ENCODE measurements at places on chromosomes 7 and 10.
A peak's percentile ranks its signal among the peaks of the same experiment; 100 is the strongest.

DNA sequence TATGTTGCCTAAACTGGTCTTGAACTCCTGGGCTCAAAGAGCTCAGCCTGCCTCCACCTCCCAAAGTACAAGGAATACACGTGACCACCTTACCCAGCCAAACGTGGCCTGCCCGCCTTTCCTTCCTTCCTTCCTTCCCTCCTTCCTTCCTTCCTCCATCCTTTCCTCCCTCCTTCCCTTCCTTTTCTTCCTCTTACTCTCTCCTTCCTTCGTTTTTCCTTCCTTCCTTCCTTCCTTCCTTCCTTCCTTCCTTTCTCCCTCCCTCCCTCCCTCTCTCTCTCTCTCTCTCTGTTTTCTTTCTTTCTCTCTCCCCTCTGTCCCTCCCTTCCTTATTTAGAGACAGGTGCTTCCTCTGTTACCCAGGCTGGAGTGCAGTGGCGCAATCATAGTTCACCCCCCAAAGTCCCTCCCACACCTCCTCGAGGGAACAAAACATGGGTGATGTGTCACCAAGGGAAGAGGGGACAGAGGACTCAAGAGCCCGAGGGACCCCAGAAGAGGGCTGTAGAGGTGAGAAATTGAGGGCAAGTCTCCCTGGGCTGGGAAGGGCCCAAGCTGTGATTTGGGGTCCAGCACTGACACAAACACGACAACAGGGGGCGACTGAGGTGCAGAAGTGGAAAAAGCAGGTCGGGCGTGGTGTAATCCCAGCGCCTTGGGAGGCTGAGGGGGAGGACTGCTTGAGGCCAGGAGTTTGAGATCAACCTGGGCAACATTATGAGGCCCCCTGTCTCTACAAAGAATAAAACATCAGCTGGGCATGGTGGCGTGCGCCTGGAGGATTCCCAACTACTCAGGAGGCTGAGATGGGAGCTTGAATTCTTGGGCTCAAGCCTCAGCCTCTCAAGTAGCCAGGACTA, 28.1 kb downstream of the EPHB4 start:
- peak; percentile 14 for DNase-seq

GRCh38 chr7:18721429-18721828, 225.9 kb downstream of the HDAC9 start:
- DNase-seq: no peak

- DNase-seq: no peak
These were observed 423.0 kb downstream of the NEBL start for GRCh38 chr10:20474064-20474463.

DNA sequence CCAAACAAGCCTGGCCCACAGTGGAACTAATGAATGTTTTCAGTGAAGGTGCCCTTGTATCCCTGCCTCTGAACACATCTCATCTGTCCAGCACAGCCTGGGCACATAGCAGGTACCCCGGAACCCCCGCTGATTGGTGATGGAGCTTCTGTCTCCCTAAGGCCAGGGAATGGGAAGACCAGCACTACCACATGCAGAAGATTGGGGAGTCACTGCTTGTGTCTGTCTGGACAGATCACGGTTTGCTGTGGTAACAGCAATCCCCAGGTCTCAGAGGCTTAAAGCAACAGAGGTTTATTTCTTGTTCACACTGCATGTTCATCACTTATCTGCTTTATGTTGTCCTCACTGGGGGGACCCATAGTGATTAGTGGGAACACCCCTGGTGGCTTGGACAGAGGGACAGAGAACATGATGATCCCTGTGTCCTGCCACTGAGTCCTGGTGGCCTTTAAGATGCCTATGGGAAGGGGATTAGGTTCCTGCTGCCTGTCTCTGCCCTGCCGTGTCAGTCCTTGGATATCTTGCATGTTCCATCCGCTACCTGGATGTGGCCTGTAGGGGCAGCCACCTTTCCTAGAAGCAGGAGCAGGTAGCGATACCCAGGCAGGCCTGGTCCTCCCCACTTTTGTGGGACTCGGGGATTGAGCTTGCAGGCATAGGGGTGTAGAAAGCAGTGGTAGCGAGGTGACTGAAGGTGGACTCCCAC, 3.6 kb downstream of the TSPAN14 start:
- DNase-seq: no peak

DNA sequence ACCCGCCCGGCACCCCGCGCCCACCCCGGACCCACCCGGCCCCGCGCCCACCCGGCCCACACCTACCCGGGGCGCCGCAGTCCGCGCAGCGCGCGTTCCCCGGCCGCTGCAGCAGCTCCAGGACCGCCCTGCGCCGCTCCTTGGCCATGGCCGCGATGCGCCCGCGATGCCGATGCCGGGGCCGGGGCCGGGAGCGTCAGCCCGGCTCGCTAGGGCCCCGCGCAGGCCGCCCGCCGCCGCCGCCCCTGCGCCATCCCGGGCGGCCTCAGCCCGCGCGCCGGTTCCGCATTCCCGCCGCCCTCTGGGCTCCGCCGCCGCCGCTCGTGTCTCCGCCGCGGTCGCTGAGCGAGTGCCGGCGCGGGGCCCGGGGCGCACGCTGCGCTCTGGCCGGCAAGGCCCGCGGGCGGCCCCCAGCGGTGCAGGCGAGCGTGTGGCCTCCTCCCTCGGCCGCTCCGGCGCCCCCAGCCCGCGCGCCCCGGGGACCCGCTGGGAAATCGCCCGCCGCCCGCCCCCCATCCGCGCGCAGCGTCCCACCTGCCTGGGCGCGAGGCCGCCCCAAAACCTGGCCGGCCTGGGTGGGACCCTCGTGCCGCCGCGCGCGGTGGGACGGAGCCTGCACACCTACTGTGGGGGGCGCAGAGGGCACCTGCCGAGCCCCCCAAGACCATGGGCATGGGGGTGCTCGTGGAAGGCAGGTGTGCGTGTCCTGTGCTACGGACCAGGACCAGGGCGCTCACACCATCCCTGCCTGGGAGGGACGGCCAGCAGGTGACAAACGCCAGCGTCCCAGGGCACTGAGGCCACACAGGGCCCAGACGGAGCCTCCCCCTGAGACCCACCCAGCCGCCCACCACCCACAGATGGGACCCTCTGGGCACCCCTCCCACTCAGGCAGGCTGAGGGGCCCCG, at the start of gene ADAP1:
Gene ADAP1 (minus strand): TSS at position 351 of the 909 bp plus-strand sequence. CDS start 203 bp downstream, at position 148.
- DNase-seq: peak; percentile 30

- DNase-seq: no peak
These were observed 43.2 kb downstream of the C7orf33 start for GRCh38 chr7:148633761-148634160.

DNA sequence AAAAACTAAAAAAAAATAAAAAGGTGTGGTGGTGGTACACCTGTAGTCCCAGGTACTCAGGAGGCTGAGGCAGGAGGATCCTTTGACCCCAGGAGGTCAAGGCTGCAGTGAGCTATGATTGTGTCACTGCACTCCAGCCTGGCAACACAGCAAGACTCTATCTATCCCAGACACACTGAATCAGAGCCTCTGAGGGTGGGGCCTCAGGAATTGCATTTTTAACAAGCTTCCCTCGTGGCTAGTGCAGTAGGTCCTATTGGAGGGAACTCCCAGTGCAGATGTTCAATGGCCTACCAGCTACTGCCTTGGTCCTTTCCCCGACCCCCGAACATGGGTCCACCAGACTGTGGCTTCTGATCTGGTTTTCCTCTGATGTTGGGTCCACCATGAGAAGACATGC, 14.9 kb downstream of the STRA8 start:
- DNase-seq: no peak

DNA sequence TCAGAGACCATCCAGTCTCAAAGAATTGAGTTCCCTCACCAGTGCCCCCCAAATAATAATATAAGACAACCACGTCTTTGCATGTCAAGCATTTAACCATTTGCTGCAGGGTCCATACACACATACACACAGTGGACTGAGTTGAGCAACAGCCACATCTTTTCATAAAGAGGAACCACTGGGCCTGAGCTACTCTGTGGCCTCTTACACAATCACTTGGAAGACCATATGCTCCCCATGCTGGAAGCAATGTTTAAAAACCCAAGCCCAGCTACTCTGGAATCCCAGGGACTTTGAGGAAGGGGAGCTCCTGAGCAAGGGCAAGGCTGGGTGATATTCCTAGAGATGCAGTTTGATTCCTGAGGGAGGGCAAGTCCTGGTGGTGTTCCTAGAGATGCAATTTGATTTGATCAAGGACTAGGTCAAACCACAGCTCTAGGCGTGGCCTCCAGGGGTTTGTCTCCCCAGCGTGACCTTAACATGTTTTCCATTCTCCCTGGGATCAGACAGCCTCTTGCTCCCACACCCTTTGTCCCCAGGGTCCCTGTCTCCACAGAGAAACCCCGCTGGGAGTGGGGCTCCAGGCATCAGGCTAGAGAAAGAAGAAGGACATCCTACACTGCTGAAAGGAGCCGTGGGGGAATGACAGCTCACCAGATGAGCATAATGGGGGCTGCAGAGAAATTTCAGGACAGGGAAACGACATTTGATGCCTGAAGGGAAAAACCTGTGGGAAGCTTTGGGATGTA, 376.2 kb upstream of the MGMT start:
- DNase-seq: no peak

GRCh38 chr10:58140691-58141347, 126.9 kb downstream of the IPMK start:
- no peak for DNase-seq

Data from stimulated activated CD4-positive, alpha-beta T cell treated with anti-CD3 and anti-CD28 coated beads, TNF-alpha, amount 100 ng/mL, for 4 hours (primary cell).